Neural crest cell (in vitro differentiated cells): ENCODE measurements at places on chromosomes 12 and 14.

DNA sequence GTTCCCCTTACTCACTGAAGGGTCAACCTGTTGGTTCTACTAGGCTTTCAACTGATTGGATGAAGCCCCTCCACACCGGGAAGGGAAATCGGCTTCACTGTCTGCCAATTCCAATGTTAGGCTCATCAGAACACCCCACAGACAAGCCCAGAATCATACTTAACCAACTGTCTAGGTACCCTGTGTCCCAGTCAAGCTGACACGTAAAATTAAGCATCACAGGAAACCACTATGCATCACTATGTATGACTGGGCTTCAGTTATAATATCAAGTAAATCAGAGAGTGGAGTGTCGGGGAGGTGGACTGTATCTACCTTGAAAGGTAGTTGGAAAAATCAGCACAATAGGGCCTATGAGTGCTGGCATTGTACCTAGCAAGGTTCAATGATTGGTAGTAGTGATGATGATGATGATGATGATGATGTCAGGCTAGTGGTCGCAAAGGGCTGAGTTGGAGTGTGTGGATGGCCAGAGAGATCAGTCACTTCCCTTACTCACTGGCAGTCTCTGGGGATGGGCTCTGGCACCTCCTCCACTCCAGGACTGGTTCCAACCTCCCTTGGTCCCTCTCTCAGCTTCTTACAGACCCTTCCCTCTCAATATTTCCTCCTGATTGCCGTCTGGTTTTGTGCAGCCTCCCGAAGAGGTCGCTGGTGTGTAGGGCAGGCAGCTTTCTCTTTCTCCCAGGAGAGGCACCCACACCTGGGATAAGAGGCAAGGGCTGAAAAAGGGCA is 3.3 kb upstream of the ATG101 start:
- no peak for DNase-seq

DNA sequence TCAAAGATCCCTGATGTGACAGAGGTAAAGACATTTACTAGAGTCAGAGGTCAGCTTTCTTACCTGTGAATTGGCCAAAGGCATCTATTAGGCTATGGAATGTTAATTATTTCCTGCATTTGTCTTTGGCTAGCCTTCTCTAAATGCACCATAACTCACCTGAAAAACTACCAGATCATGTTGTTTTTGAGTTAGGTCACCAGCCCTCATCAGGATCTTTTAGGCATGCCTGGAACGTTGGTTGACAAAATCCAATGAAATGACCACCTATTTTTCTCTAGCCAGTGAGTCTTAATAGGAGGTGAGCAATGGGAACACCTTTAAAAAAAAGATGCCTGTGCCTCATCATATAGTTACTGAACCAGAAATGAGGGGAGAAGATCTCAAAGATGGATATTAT is 46.2 kb downstream of the ANO4 start:
- DNase-seq, result no peak

GRCh38 chr12:28184375-28184774 is 5.9 kb upstream of the CCDC91 start:
- DNase-seq, result no peak

- DNase-seq, result no peak
Observed at GRCh38 chr12:124720681-124721500, 142.8 kb downstream of the SCARB1 start.

- DNase-seq, result no peak
Observed at GRCh38 chr12:88585077-88585476, 4.8 kb upstream of the KITLG start.

DNA sequence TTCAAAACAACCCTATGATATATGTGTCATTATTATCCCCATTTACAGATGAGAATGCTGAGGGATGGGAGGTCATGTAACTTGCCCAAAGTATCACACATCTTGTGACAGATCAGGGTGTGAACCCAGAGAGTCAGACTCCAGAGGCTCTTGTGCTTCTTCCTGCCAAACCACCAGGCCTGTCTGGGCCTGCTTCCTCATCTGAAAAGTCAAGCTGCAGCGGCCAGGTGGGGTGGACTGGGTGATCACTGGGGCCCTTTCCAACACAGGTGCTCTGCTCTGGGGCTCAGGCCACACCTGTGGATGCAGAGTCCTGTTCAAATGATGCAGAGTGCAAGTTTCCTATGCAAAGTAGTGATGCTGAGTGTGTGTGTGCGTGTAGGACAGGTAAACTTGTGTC is 26.7 kb downstream of the TSPAN11 start:
- DNase-seq, result no peak

- no peak for DNase-seq
Observed at GRCh38 chr14:102279688-102280348, 25.1 kb downstream of the MOK start.

- DNase-seq, result no peak
Observed at GRCh38 chr14:33568935-33569579, 381.8 kb downstream of the EGLN3 start.

DNA sequence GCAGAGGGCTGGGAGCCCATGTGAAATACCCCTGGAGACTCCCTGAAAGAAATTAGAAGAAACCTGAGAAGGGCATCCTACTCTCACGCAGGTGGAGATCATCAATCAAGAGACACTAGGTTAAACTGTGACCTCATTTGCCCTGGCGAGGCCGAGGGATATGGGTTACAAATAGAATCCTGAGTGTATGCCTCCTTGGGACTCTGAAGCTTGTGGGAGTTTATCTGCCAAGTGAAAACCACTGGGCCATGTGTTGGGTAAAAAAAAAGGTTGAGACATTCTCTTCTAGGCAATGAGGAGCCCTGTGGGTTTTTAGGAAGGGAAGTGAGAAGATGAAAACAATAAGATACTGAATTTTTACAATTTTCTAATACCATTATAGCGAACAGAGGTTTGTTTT is 160.7 kb upstream of the ARID2 start:
- DNase-seq, result no peak

- no peak for DNase-seq
Observed at GRCh38 chr12:117213295-117213808, 23.1 kb upstream of the FBXO21 start.

- DNase-seq, result no peak
Observed at GRCh38 chr12:131729254-131729955, 18.5 kb downstream of the SFSWAP start.

GRCh38 chr12:29226616-29227015 is 77.5 kb downstream of the FAR2 start:
- no peak for DNase-seq

GRCh38 chr12:131072451-131073230 is 118.9 kb downstream of the ADGRD1 start:
- no peak for DNase-seq

GRCh38 chr14:78141590-78141989 is 28.6 kb upstream of the NRXN3 start:
- DNase-seq, result no peak
